ENCODE measurements at places on chromosomes 5 and 9. TPM values are rescaled to one million over a fixed set of nuclear protein-coding genes. Genes with fewer than 3 reads are reported as not detected.

DNA sequence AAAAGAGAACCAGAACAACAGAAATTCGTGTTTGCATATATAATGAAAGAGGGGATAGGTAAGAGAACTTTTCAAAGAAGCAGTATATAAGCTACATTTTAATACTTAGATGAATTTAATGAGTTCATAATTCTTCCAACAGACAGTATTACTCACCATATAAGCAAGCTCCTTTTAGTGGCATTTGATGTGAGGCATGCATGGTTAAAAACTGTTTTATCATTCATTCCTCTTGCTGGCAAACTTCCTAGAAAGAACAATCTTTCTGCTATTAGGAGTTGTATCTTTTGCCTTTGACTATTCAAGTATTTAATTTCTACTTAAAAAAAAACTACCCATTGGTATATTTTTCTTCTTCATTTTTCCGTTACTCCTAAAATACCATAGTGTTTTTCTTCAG lies 65.7 kb upstream of the EIF4EBP3 start:
- no peak overlapping the region for H3K4me3 ChIP-seq
- H3K4me1 ChIP-seq = no peaks in the 10 kb centered on the region
- peaks cover 27% of the 10 kb centered on the region for H3K36me3 ChIP-seq
- H3K27me3 ChIP-seq = no peaks in the 10 kb centered on the region
- DNase-seq = no peak

DNA sequence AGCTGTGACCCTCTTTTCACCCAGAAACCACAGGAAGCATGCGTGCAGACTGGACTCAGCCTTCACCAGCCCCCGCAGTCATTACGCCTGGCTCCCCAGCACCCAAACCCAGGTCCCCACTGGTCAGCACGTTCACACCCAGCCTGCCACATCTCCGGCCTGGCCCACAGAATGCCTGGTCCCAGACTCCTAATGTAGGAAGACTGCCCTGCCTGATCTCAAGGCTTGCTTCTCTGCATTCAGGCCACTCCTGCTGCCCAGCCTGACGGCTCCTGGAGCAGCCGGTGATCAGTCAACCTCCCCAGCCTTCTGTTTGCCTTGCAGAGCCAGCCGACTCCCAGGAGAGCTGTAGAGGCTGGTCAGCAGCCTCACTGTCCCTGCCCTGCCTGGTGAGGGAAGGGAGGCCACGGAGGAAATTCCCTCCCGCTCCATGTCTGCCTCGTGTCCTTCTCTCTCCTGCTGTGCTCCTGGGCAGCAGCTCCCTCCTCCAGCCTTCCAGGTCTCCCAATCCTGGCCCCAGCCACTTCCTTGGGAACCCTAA lies 25.4 kb downstream of the ADAMTS2 start:
- H3K4me3 ChIP-seq = no peak overlapping the region
- DNase-seq = no peak
- no peaks in the 10 kb centered on the region for H3K36me3 ChIP-seq

The GOLPH3 gene
- total RNA-seq = 67.4 TPM

The SYNPO gene
- not detected for total RNA-seq

- H3K36me3 ChIP-seq = no peaks in the 10 kb centered on the region
- DNase-seq = no peak
- no peak overlapping the region for H3K27ac ChIP-seq
Observed at GRCh38 chr5:145568581-145568980, 266.6 kb downstream of the PRELID2 start.

All from CD4-positive, alpha-beta memory T cell (primary cell).